Adipose tissue (tissue), 3 donors: ENCODE measurements at places on chromosomes 7 and 10. TPM values are rescaled to one million over a fixed set of nuclear protein-coding genes. Genes with fewer than 3 reads are reported as not detected.

The TRA2A gene
- 19.4 TPM for polyA plus RNA-seq

The CFAP46 gene
- polyA plus RNA-seq: 0.13 TPM

The PLEKHA8 gene
- 3.5 TPM for polyA plus RNA-seq

The MSMB gene
- polyA plus RNA-seq: not detected

The NODAL gene
- 0.04 TPM for polyA plus RNA-seq

The IL2RA gene
- polyA plus RNA-seq: 0.68 TPM

The CCDC3 gene
- polyA plus RNA-seq: 3.4 TPM

The STEAP2 gene
- polyA plus RNA-seq: 2.6 TPM
